ENCODE measurements at places on chromosomes 7 and 10. TPM values are rescaled to one million over a fixed set of nuclear protein-coding genes. Genes with fewer than 3 reads are reported as not detected.

DNA sequence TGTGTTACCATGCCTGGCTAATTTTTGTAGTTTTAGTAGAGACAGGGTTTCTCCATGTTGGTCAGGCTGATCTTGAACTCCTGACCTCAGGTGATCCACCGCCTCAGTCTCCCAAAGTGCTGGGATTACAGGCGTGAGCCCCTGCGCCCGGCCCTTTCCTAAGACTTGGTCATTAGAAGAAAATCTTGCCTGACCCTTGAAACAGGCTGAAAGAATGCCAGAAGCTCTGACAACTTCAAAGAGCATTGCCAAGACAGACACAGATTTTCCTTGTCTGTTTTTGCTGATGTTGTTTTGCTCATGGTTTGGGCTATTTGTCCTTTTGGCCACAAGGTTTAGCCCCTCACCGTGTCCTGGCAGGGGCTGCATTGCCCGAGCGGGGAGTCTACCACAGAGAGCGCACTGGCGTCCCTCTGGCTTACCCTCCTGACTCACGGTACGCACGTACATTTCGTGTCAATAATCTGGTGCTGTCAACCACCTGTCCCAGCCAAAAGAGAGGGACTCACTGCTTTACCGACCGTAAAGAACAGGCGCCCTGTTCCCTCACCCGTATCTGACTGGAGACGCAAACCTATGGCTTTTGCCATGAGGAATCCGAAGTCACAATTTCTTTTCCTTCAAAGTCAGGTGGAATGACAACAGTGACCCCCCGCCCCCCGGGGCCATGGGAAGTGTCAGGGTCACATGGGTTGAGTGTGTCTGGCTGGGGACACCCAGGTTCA lies 10.1 kb upstream of the INPP5A start:
- DNase-seq, result no peak

DNA sequence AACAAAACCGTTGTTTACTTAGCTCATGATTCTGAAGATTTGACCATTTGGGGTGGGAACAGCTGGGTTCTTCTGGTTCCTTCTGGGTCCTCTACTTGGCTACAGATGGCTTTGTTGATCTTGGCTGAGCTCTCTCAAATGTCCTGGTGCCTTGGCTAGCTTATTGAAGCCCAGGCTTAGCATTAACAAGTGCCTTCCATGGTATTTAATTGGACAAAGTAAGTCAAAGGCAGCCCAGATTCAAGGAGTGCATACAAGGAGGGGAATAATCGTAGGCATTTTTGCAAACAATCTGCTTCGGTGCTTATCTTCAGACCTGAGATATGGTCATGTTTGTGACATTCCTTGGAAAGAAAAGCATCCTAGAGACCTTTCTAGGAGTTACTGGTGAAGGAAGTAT lies 81.4 kb downstream of the ADCYAP1R1 start:
- no peak for DNase-seq

DNA sequence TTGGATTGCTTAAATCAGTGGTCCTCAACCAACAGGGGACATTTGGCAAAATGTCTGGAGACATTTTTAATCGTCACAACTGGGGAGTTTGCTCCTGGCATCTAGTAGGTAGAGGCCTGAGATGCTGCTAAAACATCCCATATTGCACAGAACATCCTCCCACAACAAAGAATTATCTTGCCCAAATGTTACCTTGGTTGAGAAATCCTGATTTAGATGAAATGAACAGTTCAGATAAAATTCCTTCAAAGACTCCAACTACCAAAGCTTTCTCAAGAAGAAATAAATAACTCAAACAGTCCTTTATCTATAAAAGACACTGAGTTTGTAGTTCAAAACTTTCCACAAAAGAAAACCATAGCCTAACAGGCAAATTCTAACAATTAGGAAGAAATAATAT lies 160.9 kb downstream of the SNX13 start:
- DNase-seq, result no peak

DNA sequence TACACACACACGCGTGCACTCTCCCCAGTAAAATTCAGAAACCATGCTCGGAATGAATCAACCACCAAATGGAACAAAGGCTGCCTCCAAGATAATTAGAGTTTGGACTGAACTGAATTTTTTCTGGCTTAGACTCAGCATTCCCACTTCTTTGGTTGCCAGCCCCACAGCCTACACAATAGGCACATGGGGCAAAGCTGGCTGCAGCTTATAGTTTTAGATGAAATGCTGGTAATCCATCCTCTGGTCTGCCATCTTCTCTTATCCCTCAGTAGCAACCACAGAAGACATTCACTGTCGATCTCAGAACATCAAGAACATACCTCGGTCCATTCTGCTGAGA lies 44.2 kb downstream of the PDE1C start:
- no peak for DNase-seq

DNA sequence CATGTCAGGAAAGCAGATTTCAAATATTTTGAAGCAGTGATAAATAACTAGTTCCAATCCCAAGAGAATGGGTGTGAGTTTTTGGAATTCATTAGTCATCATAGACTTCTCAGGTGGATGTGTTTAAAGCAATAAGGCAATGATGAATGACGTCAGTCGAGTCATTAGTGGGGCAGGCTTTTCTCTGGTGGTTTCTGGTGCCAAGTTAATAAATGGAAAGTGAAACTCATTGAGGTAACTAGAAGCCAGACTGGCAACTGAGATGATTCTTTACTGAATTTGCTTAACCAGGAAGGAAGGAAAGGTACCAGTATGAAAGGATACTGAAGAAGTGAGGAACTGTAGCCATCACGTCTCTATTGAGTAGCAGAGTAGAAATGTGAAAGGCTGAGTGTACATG lies 311.0 kb downstream of the GPAM start:
- DNase-seq, result no peak

DNA sequence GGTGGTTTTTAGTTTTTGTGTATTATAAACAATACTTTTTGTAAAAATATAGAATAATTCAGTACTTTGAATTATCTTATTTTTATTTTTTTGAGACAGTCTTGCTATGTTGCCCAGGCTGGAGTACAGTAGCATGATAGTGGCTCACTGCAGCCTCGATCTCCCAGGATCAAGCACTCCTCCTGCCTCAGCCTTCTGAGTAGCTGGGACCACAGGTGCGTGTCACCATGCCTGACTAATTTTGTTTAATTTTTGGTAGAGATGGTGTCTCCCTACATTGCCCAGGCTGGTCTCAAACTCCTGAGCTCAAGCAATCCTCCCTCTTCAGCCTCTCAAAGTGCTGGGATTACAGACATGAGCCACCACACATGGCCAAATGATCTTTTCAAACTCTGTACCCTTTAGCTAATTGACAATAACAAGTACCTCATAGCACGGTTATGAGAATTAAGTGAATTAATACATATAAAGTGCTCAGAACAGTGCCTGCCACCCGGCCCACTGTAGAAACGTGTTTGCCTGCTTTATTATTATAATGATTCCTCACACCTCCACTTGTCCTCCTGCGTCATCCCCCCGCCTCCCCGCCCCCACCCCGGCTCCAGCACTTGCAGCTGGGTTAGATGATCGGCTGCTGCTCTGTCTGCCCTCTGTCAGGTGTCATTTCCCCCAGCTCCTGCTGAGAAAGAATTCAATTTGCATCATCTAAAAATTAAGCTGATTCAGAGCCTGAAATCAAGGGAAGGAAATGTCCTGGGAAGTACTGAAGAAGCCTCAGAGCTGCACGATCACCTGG lies 53.6 kb upstream of the NRF1 start:
- no peak for DNase-seq

The SPDYE16 gene
- total RNA-seq, result not detected

- peak; percentile 83 for DNase-seq
These were observed 63.5 kb downstream of the GRK5 start for GRCh38 chr10:119270762-119271366.

GRCh38 chr7:116259156-116259870 lies 49.0 kb downstream of the TES start:
- DNase-seq, result no peak

GRCh38 chr10:102555781-102556328 lies 52.1 kb downstream of the SUFU start:
- no peak for DNase-seq

GRCh38 chr7:135143885-135144668 lies 3.8 kb upstream of the TMEM140 start:
- no peak for DNase-seq

DNA sequence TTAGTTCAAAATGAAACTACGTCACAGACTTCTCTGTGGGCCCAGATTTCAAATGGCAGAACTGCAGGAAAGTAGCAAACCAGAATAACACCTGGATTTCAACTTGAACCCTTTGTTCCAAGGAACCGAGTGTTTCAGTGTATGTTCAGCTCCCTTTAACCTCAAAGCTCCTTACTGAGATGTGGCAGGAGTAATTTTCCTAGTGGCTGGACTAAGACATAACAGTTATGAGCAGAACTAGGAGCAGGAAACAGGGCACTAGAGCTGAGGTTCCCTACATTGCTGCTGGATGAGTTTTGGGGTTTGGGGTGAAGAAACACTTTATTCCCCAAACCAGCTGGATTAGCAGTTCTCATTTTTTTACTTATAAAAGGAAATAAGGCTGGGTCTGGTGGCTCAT lies 50.1 kb downstream of the NSUN6 start:
- DNase-seq, result no peak

DNA sequence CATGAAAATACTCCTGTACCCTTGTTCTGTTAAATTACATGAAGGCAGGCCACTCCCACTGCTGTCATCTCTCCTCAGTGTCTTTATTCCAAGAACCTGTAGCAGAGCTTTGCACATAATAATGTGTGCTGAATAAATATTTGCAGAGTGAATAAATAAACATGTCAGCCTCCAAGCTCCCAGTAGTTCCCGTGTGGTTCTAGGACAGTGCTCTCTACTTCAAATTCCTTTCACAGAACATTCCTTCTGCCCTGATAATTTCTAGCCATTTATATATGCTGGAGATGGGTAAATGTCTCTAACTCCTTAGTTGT lies 20.3 kb upstream of the HYAL4 start:
- DNase-seq, result peak; percentile 39

DNA sequence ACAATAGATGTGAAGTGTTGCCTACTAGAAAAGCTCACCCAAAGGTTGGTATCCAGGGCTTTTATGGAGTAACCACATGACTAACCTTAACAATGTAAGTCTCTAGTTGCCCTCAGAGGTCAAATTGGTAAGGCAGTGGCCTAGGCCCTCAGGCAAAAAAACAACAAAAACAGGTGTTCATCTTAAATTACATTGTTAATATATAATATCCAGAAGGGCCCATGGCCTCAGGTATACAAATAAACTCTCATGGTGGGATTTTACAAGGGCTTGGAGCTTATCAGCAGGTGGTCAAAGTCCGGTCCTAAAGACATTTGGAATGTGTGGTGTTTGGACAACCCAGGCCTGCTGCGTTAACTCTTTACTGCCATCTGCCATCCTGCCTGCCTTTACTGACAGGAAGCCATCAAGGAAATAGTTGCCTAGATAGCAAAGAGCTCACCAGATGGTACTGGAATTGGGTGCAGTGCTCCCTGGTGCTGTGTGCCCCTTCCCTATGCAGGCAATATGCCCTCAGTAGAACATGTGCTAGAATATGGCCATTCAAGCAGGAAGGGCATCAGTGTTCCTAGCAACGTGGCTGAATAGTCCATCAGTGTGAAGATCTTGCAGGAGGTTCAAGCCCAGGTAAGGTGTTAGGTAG lies 36.2 kb downstream of the TOMM7 start:
- peak; percentile 38 for DNase-seq

The FAM241B gene
- 4.5 TPM for total RNA-seq

- DNase-seq, result peak; percentile 61
These were observed 15.1 kb upstream of the ZNF273 start for GRCh38 chr7:64887756-64888508.

The OR2A42 gene
- not detected for total RNA-seq

DNA sequence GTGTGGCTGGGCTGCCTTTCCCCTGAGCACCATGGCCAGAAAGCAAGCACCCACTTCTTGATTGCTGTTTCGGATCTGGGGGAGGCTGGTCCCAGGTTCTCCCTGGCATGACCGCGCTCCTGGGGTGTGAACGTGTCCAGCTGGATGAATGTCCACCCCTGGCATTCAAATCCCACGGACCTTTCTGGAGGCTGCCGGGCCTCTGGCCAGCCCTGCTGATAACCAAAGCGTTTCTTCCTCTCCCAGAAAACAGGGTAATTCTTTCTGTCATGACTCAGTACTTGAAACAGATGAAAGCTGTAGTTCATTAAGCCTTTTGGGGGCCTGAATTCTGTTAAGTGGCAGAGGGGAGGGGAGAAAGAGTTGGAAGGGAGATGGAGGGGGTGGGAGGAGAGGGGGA lies 73.1 kb upstream of the SAMD8 start:
- no peak for DNase-seq

GRCh38 chr7:4361774-4362173 lies 320.3 kb upstream of the FOXK1 start:
- DNase-seq, result no peak

The EBF3 gene
- total RNA-seq, result 0.12 TPM

DNA sequence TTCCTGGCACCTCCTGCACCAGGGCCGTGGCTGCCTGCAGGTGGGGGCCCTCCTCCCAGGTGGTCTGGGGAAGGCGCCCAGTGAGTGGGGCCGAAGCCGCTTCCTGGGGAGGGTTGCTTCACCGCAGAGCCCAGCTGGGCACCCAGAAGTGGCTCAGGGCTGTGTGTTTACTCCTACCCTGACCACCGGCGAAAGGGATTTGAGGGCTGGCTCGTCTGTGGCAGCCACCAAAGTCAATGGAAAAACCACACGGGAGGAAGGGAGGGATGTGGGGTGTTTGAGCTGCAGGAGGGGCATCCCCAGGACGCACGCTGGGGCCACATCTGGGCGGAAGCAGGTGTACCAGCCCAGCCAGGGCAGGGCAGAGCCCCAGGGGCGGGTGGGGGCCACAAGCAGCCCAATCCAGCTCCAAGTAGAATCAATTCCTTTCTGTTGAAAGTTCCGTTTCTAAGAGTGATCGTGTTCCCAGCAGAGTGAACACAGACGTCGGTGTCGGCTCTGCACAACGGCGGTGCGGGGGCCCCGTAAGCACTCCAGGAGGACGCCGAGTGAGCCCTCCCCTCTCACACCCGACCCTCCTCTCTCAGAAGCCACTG lies 69.9 kb downstream of the FOXL3 start:
- DNase-seq, result no peak

GRCh38 chr10:3226960-3227744 lies 54.6 kb upstream of the PITRM1 start:
- no peak for DNase-seq

GRCh38 chr10:80589726-80590373 lies 52.1 kb downstream of the SH2D4B start:
- DNase-seq, result no peak

GRCh38 chr7:75994388-75995051 lies at the start of gene TMEM120A:
Gene TMEM120A (minus strand): TSS chr7:75994595. CDS start chr7:75994570, 25 bp downstream.
- peak; percentile 97 for DNase-seq

DNA sequence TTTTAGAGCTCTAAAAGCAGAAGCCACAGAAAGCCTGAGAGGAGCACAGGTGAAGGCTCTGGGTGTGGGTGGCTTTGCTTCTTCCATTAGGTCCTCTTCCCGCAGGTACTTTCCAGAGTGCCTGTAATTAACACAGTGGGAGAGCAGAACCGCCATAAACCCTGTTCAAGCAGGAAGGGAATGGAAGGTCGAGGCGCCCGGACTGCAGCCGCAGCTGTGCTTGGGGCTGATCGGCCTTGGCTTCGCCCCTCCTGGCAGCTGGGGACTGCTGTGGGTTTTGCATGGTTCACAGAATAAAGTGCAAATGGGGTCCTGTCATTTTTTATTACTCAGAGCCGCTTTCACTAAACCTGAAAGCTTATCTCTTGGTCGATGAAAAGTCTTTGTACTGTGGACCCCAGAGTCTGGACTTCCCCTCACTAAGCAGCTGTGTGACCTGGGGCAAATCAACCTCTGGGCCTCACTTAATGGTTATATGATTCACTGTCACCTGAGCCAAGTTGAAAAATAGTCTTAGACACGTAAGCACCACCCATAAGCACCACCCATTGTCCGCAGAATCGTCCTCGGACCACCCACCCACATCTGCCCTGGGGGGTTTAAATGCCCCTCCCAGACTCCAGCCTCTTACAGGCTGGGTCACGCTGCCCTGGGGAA lies 100.9 kb downstream of the XRCC2 start:
- DNase-seq, result no peak
